Osteocyte (in vitro differentiated cells): ENCODE measurements at places on chromosomes 11 and 22. TPM values are rescaled to one million over a fixed set of nuclear protein-coding genes. Genes with fewer than 3 reads are reported as not detected.

The JAML gene
- not detected in 2 replicates for total RNA-seq

DNA sequence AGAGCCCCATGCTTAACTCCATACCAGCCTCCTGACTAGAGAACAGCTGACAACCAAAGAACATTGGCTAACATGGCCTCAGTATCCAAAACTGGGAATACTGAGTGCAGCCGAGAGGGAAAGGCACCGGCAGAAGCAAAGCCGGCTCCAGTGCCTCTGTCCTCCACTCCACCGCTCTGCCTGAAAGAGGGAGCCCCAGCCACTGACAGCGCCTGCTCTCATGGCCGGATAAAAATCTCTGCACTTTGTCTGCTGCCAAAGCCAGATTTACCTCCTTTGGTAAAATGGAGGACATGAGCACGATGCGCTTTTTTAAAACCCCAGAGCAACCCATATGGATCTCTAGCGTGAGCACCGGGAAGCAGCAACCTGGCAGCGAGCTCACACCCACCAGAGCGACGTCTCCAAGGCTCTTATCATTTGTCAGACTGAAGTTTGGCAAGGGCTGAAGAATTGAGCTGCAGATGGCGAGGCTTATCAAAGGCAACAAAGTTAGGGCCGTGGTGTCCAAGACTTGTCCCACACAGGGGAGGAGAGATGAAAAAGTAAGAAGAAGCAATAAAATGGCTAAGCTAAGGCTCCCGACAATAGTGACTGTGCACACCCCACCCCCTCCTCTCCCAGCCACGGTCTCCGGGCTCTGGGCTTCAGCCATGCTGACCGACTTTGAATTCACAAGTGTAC, 71.4 kb downstream of the EFCAB6 start:
- no peak for DNase-seq

DNA sequence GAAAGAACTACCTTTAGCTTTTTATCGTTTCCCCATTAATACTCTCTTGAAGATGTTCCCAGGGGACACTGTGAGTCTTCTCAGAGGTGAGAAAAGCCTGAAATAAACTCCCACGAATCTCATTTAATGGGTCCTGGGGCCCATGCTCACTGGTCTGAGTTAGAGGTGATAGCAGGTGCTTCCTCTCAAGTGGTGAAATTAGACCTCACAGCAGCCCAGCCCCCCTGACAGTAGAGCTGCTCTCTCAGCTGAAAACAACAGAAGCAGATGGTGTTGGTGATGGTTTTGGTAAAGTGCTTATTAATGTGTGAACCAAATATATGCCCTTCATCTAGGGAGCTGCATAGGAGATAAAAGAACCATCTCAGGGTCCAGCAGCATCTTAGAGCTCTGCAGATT, 76.8 kb upstream of the VPREB1 start:
- no peak for DNase-seq

- DNase-seq = no peak
Observed at GRCh38 chr22:41001722-41002122, 50.5 kb downstream of the RBX1 start.

- DNase-seq = no peak
Observed at GRCh38 chr11:126727381-126727780, 273.2 kb downstream of the KIRREL3 start.

- no peak for DNase-seq
Observed at GRCh38 chr11:111105566-111105965, 140.0 kb upstream of the POU2AF2 start.

The PNPLA5 gene
- not detected in 2 replicates for total RNA-seq

The MMP10 gene
- total RNA-seq = not detected in 2 replicates
